ENCODE measurements at places on chromosomes 1 and 21.

GRCh38 chr1:89904219-89904980 is 83.6 kb downstream of the LRRC8D start:
- no peak for DNase-seq

DNA sequence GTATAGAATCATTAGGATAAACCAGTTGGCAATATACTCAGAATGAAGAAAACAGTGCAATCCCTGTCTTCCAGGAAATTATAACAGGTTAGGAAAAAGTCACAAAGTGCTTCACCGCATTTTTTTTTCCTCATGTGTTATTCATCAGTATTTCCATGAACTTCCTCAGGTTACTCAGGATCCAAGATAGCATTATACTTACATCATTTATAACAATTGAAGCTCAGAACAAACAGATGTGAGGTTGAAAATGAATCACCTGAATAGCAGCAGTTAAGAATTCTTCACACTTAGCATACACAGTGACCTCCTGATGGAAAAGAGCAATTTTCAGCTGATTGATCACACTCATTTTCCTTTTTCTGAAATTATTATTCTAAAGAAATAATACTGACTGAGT is 1040.7 kb upstream of the B3GALT2 start:
- DNase-seq, result no peak

DNA sequence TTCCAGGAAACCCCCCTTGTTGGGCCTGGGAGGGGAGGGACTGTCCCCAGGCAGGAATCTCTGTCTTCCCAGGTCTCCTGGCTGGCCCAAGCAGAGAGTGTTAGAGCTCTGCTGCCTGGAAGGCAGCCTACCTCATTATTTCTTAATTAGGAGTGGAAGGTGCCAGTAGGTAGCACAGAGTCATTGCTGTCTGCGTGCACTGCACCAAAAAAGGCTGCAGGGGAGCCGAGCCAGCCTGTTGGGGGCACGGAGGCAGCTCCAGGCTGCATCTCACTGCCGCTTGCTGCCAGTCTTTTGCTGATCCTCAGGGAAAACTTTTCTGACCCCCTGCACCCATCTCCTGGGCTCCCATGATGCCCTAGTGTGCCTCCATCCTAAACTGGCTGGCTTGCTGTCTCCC is 58.1 kb downstream of the LRRN2 start:
- no peak for DNase-seq

- no peak for DNase-seq
Measured at GRCh38 chr1:63946866-63947491, 173.2 kb downstream of the ROR1 start.

DNA sequence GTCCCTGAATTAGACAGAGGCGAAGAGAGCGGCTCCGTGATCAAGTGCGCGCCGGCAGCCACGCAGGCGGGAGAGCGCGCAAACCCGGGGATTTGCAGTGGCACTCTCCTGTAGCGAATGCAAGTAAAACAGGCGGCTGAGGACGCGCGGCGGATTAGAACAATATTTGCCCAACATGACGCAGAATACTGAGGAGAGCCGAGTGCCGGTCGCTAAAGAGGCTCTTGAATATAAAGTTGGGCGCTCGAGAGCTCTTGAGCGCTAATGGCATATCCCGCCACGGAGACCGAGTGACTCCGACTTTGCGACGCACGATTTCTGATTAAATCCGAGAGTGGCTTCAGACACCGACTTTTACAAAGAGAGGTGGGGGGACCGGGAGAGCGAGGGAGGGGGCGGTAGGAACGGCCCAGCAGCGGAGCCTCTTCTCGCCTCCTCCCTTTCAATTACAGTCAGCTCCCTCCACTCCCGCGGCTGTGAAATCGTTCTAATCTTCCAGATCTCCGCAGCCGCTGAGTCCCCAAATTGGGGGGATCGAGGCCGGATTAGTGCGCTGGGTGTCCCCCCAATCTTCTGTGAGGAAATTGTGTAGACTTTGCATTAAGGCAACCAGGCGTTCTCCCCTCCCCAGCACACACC is 2.3 kb downstream of the PAX7 start:
- no peak for DNase-seq

DNA sequence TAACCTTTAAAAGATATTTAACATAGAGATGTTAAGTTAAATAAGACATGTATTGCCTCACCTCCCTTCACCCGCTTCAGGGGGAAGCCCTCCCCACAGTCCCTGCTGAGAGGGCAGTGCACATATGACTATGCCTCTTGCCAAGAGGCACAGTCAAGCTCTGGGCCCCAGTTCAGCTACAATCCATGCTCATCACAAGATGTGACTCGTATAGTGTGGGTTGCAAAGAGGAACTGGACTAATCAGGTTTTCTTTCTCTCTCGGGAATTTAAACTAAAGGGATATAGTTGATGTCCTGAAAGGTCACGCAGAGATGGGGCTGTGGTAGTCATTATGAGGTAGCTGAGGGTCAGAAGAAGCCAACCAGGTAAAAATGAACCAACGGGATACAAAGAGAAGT is 35.6 kb downstream of the LYST start:
- no peak for DNase-seq

- DNase-seq, result no peak
Measured at GRCh38 chr1:207112616-207113296, 8.7 kb downstream of the C4BPA start.

- no peak for DNase-seq
Measured at GRCh38 chr1:37394574-37395464, 79.6 kb upstream of the ZC3H12A start.

- no peak for DNase-seq
Measured at GRCh38 chr1:201473296-201473695, 4.3 kb upstream of the PHLDA3 start.

DNA sequence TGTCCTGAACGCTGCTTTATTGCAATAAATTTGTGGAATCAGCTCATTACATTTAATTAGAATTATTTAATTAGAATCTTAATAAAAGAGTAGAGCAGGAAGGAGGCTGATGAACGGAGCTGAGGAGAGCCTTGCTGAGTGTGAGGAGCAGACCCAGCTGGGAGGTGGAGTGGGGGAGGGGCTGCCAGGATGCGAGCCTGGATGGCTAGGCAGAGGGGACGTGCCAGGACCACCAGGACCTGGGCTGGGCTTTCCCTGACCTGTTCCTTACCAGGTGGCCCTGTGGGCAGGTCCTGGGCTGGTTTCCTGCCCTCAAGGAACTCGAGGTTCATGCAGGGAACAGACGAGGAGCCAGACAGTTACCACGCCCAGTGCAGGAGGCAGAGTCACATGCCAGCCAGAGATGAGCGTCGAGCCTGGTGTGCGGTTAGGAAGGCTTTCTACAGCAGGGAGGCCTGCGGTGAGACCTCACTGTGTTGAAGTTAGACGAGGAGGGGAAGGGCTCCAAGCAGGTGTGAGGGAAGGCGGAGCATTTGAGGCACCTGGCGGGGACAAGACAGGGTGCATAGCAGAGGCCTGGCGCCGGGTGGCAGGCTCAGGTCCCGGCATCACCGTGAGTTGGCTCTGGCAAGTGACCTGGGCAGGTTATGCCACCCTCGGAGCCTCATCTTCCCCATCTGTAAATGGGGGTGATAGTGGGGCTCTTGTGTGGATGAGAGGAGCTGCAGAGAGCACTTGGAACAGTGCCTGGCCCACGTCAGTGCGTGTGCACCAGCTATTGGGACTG is 33.9 kb downstream of the LDLRAP1 start:
- DNase-seq, result no peak

GRCh38 chr1:223706077-223706973 is 6.0 kb upstream of the CAPN2 start:
- DNase-seq, result no peak

DNA sequence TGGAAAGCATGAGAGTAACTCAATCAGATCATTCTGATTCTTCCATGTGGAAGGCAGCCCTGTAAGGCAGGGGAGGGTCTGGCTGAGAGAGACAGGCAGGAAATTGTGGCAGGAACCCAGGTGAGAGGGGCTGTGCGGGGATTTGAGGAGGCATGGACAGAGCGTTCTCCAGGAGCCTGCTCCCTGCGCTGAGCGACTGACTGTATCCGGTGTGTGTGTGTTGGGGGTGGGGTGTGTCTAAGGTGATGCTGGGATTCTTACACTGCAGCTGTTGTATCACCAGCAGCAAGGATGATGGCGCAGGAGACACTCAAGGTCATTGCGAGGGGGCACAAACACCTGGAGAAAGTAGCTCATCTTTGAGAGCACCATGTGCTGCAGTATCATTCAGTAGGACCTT is 128.5 kb downstream of the RHOU start:
- no peak for DNase-seq

DNA sequence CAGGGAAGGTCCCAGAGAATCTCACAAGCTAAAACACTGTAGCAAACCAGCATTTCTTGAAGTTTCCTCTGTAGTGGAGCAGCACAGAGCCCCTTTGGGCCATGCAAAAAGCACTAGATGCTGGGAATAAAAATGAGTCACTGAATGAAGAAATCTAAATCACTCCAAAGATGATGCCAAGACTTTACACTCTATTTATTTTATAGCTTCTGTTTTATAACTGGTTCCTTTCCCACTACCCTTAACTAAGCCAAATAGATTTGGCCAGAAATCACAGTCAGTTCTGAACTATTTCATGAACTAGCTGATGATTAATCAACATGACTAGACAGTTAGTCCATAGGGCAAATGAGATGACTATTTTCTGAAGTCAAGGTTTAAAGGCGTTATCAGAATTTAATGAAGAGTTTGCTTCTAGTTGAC is 89.5 kb downstream of the SCMH1 start:
- DNase-seq, result peak; percentile 45

GRCh38 chr1:113963281-113963906 is 15.9 kb upstream of the OLFML3 start:
- no peak for DNase-seq

DNA sequence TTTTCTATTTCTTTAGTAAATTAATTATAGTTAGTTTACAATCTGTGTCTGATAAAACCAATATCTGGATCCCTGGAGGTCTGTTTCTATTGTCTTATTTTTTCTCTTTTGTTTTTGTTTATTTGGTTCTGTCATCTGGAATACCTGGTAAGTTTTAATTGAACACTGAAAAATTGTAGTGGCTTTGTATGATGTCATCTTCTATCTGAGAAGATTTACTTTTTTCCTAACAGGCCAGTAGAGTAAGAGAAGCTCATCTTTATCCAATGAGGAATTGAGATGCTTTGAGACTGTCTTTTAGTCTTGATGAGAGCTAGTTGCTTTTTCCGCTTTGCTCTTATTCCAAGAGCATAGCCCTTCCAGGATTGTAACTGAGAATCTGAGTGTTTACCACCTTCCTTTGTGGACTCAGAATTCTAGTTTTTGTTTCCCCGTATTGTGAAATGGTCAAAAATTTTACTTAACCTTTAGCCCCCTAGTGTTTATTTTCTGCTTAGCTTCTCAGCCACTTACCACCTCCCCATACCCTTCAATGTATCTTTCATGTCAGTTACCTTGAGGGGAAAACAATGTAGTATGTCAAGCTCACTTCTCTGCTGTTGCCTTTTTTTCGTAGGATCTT is 25.0 kb downstream of the PTGFRN start:
- no peak for DNase-seq

GRCh38 chr21:32411350-32412161 is 950 bp upstream of the EVA1C start:
- DNase-seq, result no peak
